ENCODE measurements at places on chromosomes 3 and 15.

- DNase-seq, result peak; percentile 12
Measured at GRCh38 chr3:173529062-173529711, 131.6 kb downstream of the NLGN1 start.

DNA sequence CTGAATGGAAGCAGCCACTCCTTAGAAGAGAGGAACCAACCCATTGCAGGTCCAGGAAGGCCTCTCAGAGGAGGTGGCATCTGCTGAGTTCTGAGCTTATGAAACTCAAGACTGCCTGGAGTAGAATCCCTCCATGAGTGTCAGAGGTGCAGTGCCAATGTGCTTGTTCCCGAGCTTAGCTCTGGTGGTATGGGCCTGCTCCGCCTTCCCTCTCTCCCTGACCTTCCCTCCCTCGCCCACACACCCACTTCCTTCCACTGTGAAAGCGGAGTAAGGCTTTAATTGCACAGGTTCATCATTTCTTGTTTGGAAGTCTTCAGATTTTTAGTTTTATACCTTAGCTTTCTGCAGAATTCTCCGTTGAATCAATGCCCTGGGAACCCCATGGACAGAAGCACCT lies 208.0 kb upstream of the BHLHE40 start:
- no peak for DNase-seq

GRCh38 chr3:127535901-127536829 lies 54.4 kb downstream of the TPRA1 start:
- DNase-seq, result no peak

DNA sequence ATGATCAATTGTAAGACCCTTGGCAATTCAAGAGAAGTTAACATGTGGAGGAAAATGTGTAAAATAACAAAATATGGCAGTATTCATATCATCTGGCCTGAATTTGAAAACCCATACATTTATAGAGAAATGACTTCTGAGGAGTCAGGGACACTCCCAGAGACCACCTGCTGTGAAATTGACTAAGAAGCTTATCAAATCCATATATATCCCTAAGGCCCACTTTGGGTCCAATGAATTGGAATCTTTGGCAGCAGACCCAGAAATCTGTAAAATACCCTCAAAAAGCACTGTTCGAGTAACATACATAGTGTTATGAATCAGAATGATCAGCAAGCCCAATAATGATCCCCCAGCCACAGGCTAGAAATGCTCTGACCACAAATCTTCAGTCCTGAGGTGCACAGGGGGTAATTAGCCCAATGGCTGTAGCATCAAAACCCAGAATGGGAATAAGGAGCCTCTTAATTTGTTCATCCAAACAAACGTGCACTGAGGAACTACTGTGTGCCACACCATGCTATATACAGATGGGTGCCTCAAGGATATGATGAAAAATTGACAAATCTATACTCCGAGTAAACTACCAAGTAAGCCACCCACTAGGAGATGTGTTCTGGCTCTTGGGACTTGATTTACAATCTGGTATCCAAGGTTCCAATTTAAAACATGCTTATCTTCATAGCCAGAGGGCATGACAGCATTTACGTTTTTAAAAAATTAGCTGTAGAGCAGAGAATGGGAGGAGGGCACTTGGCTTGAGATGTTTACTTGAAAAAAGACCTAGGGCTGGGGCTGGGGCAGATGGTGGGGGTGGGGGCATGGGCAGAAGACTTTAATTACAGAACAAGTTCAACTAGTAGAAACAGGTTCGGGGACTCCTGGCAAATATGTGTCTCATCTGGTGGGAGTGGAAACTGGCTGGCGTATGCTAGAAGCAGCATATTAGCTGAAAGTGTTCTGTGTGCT lies 9.1 kb upstream of the ARHGEF3 start:
- no peak for DNase-seq

GRCh38 chr3:81838457-81838856 lies 77.0 kb upstream of the GBE1 start:
- DNase-seq, result no peak

DNA sequence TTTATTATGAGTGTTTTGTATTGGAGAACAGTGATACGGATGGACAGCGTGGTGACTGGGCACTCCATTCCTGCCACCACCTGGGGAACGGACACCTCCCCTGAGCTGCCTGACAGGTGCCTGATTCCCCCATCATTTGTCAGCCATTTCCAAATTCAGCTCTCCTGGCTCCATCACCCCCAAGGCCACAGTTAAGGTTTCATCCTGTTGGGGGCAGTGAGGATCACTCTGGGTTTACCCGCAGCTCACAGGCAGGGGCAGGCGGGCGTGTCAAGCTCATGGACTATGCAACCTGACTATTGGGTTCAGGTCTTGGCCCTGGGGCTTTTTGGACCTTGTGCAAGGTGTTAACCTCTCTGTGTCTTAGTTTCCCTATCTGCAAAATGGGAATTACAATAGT lies 76.3 kb downstream of the RAB11A start:
- DNase-seq, result no peak

DNA sequence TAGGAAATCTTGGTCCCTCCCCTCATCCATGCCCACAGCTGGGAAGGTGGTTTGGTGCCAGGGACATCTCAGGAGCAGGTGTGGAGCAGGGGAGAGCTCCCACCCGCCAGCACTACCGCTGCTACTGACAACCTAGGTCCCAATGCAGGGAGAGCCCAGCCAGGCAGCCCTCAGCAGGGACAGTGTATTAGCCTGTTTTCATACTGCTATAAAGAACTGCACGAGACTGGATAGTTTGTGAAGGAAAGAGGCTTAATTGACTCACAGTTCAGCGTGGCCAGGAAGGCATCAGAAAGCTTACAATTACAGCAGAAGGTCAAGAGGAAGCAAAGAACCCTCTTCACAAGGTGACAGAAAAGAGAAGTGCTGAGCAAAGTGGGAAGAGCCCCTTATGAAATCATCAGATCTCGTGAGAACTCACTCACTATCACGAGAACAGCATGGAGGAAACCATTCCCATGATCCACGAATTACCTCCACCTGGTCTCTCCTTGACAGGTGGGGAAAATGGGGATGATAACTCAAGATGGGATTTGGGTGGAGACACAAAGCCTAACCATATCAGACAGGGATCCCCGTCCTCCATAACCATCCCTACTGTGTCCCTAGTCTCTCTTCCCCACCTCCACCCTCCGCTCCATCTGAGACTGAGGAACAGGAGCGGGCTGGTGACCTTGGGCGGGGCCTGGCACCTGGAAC lies 218.6 kb downstream of the TBC1D2B start:
- no peak for DNase-seq

All from activated CD4-positive, alpha-beta T cell treated with anti-CD3 and anti-CD28 coated beads, Interleukin-2, Interleukin-4, amounts not matched to agents 100 ng/mL and 50 ng/mL, durations not matched to agents 16 hours and 8 hours (primary cell).